ENCODE measurements at places on chromosomes 1 and 21.

- DNase-seq, result no peak
Measured at GRCh38 chr1:156433602-156434001, 64.6 kb downstream of the RHBG start.

GRCh38 chr1:200704986-200705500 is 33.6 kb upstream of the CAMSAP2 start:
- no peak for DNase-seq

DNA sequence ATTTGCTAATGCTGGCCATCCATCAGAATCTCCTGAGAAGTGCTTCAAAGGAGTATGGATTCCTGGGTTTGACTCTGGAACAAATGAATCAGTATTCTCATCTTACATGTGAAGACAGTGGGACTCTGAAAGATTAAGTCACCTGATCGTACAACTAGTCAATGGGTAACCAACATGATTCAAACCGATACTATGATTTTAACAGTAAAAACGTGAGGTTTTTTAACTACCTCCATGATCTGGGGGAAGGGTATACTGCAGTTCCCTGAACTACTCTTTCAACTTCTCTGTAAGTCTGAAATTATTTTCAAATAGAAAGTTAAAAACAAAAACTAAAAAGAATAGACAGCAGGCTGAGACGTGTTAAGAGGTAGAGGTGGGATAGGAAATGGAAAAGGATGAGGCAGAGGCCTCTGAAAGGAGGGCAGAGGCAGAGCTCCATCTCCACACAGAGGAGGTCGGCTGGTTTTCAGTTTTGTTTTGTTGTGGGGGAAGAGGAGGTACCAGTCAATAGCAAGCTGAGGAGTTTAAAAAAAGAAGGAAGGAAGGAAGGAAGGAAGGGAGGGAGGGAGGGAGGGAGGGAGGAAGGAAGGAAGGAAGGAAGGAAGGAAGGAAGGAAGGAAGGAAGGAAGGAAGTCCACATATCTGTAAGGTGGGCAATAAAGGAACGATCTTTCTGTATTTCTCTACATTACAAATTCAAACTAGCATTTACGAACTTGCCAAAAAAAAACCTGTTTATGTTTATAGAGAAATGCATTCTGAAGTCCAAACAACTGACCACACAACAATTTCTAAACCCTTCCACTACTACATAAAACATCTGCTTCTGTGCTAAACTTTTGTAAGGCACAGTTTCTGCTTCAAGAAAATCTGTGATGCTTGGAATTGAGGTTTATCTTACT is 213.1 kb downstream of the RERE start:
- no peak for DNase-seq

- DNase-seq, result peak; percentile 97
Measured at GRCh38 chr1:214602764-214603657, at the start of gene CENPF. Gene CENPF (plus strand): TSS chr1:214603195. CDS start chr1:214613755, 10,560 bp downstream.

DNA sequence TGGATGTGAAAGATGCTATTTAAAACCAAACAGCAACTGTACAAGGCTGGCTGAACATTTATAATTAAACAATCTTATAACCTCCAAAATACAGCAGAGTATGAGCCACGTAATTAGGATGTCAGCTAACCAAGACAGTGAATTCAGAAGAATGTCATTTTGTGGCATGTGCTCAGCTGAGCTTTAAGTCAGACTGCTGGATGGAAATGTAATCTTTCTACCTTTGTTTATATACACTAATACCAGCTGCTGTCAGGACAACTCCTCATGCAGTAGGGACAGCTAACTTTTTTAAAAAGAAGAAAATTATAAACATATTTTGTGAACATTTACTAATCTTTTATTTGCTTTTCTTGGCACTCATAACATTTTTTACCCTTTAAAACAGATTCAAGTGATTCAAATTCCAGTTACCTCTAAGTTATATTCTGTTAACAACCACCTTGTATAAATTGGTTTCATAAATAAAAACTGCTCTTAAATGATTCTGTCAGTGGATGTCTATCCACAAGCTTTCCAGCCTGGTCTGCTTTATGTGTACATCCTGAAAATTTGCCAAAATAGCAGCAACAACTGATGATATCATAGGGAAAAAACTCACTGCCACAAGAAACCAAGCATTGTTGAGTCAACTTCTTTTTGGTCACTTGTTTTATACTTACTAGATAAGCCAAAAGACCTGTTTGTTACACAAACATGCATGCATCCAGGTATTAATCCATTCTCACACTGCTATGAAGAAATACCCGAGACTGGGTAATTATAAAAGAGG is 36.1 kb downstream of the DPH5 start:
- DNase-seq, result no peak

- DNase-seq, result no peak
Measured at GRCh38 chr21:33769057-33769456, 126.8 kb downstream of the ITSN1 start.

DNA sequence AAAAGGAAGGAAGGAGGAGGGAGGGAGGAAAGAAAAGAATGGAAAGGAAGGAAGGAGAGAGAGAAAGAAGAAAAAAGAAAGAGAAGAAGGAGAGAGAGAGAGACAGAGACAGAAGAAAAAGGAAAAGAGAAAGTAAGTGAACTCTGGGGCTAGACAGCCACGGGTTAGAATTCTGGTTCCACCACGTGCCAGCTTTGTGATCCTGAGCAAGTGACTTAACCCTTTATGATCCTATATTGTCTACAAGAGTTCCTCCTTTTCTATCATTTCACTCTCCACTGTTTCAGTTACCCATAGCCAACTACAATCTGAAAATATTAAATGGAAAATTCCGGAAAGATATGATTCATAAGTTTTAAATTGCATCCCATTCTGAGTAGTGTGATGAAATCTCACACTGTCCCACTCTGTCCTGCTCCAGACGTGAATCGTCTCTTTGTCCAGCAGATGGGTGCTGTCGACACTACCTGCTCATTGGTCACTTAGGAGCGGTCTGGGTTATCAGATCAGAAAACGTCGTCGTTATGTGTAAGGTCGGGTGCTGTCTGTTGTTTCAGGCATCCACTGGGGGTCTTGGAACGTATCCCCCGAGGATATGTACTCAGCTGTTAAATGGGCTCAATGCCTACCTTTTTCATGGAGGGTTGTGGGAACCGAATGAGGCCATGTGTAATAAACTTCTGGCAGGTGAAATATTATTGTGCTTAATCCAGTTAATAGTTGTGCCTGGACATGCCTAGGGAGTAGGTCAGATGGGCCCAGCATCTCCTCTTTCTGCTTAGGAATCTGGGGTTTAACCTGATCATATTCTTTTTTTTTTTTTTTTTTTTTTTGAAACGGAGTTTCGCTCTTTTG is 19.1 kb downstream of the TMEM51 start:
- DNase-seq, result no peak

GRCh38 chr21:8989261-8989711 is 1532.1 kb upstream of the TPTE start:
- DNase-seq, result no peak

GRCh38 chr1:116916002-116916401 is 6.3 kb downstream of the PTGFRN start:
- DNase-seq, result no peak

GRCh38 chr1:150927624-150928023 is 1.5 kb downstream of the SETDB1 start:
- no peak for DNase-seq

DNA sequence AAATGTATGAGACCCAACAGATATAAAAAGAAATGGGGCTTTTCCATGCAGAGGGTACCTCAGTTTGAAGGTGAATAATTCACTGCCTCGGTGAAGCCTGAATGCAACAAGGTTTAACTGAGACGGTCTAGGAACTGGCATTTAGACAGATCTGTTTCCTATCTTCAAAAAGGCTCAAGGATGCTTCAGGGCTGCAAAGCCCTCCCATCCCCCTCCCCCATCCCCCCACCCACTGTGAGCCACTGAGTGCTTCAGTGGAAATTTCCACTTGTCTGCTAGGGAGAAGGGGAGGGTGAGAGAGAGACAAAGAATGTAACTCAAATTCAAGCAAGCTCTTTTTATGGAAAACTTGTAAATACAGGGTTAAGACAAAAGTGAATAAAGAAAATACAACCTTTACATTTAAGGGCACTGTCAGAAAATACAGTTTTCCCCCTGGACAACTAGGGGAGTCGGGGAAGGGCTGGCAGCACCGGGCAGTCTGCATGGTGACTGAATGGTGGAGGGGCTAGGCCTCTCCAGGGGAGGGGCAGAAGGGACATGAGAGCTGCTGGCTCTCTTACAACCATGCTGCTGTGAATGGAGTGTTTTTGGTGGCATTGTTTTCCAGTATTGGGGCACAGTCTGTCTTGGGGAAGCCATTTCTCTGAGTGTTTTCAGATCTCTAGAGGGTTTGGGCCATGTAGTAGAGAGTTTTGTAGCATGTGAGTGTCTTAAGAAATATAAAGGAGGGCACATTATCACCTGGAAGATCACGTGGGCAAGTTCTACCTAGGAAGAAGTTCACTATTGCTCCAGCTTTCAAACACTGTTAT is 56.7 kb downstream of the MRPS6 start:
- DNase-seq, result no peak

DNA sequence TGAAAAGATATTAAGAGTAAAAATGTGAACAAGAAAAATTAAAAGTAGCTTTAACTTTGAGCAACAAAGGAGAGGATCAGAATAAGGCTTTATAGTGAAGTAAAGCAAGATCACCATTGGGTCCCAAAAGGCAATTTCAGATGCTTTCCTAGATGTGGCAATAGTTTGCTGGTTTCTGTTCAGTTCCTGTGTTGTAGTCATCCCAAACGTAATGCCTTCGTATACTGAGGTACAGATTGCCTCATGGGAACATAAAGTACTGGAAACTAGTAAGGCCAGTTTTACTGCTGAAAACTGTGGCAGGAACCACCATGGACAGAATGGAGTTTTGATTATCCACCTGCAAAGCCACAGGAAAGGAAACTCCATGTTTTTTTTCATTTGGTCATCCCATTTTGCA is 283.5 kb upstream of the SGIP1 start:
- DNase-seq, result no peak
